Endodermal cell (in vitro differentiated cells): ENCODE measurements at places on chromosomes 3 and 15. TPM values are rescaled to one million over a fixed set of nuclear protein-coding genes. Genes with fewer than 3 reads are reported as not detected.

DNA sequence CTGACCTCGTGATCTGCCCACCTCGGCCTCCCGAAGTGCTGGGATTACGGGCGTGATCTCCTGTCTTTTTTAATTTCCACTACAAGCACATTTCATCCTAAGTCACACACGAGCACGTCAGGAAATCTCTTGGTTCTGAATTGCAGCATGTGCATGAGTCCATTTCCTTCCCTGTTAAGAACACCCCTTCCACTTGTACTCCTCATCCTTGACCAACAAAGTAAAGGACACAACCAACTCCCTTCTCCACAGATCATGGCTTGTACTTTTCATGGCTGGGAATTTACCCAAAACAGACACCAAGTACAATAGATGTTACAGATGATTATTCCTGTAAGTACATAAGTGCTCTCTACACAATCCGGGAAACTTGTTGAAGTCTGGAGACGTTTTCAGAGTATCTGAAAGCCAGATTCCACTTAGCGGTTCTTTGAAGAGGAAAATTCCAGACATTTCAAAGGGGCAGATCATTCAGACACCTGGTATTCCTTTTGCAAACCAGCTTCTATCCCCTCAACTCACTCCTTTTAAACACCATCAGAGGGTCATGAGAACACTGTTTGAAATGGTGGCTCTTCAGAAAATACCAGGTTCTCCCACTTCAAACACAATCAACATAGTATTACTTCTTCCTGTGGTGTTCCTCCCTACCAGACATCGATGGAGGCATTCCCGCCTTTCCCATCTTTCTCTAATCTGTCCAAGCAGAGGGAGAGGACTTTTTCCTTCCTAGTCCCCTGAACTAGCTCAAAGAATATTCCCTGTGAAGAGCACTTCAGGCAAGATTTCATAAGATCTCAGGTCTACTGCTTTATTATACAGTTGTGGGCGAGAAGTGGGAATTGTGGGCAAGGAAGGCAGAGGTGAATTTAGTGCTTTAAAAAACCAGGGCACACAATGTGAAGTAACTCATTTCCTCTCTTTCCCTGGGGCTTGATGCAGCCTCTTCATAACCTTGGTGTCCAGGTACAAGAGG, 80.1 kb upstream of the TSC22D2 start:
- H3K4me3 ChIP-seq, result no peak overlapping the region
- H3K36me3 ChIP-seq, result no peaks in the 10 kb centered on the region
- no peak for DNase-seq
- peaks cover 12% of the 10 kb centered on the region for H3K4me1 ChIP-seq

GRCh38 chr3:39147711-39148434, 5.5 kb downstream of the CSRNP1 start:
- peak; percentile 72 for DNase-seq
- no peak overlapping the region for H3K27ac ChIP-seq
- no peak overlapping the region for H3K4me3 ChIP-seq
- peaks cover 49% of the 10 kb centered on the region for H3K36me3 ChIP-seq

DNA sequence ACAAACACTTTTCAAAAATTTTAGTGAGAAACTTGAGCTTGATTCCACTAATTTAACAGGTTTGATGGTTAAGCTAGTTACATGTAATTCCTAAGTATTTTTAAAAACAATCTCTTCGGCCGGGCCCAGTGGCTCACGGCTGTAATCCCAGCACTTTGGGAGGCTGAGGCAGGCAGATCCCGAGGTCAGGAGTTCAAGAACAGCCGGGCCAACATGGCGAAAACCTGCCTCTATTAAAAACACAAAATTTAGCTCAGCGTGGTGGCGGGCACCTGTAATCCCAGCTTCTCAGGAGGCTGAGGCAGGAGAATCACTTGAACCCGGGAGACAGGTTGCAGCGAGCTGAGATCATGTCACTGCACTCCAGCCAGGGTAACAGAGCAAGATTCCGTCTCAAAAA, 25.3 kb downstream of the TRA2B start:
- no peak overlapping the region for H3K4me3 ChIP-seq
- H3K27me3 ChIP-seq, result no peaks in the 10 kb centered on the region
- H3K27ac ChIP-seq, result no peak overlapping the region
- H3K36me3 ChIP-seq, result peaks cover 47% of the 10 kb centered on the region

DNA sequence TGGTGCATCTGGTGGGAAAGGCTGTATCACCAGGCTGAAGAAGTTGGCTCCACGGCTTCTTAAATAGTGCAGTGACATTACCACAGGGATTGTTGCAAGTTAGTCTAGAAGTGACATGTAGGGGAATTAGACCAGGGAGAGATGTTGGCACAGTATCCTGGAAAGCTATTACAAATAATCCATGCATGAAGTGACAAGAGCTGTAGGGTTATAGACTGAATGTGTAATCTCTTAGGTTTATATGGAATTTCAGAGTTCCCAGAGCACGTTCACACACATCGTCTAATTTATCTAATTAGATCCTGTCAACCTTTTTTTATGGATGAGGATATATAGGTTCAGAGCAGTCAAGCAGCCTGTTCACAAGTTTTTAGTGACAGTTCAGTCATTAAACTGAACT, 37.3 kb upstream of the APH1B start:
- H3K27ac ChIP-seq, result no peak overlapping the region
- H3K4me3 ChIP-seq, result no peak overlapping the region
- H3K36me3 ChIP-seq, result peaks cover 8% of the 10 kb centered on the region
- H3K27me3 ChIP-seq, result no peaks in the 10 kb centered on the region
- no peak for DNase-seq

The TMEM158 gene
- 5.5 and 6.8 TPM in 2 replicates for total RNA-seq

The TIMP4 gene
- total RNA-seq, result 0.46 TPM in 1 of 3 replicates, not detected in the others
